ENCODE measurements at places on chromosomes 5 and 9.

GRCh38 chr9:87270221-87270847 lies 227.3 kb upstream of the DAPK1 start:
- no peak for DNase-seq

GRCh38 chr5:56535347-56535746 lies 280.0 kb upstream of the MAP3K1 start:
- DNase-seq = no peak

DNA sequence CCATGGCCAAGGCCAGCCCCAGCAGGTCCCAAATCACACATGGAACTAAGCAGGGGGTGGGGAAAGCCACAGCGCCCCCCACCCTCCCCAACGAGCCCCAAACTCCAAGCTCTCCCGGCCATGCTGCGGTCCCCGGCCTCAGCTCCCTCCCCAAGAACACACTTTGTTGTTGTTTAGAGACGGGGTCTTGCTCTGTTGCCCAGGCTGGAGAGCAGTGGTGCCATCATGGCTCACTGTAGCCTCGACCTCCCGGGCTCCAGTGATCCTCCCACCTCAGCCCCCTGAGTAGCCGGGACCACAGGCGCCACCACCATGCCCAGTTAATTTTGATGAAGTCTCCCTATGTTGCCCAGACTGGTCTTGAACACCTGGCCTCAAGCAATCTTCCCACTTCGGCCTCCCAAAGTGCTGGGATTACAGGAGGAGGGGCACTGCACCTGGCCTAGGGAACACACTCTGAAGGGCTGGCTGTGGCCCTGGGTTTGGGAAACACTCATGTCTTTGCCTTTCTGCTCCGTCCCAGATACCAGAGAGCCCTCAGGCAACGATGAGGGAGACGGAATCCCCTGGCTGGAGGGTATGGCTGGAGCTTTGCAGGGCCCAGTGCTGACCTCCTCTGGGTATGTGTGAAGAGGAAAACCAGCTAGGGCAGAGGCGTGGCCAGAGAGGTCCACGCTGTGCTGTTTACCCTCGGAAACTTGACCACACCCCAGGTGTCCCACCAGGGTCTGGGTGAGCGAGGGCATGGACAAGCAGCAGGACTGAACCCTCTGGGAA lies 53.2 kb upstream of the UBAC1 start:
- DNase-seq = no peak

DNA sequence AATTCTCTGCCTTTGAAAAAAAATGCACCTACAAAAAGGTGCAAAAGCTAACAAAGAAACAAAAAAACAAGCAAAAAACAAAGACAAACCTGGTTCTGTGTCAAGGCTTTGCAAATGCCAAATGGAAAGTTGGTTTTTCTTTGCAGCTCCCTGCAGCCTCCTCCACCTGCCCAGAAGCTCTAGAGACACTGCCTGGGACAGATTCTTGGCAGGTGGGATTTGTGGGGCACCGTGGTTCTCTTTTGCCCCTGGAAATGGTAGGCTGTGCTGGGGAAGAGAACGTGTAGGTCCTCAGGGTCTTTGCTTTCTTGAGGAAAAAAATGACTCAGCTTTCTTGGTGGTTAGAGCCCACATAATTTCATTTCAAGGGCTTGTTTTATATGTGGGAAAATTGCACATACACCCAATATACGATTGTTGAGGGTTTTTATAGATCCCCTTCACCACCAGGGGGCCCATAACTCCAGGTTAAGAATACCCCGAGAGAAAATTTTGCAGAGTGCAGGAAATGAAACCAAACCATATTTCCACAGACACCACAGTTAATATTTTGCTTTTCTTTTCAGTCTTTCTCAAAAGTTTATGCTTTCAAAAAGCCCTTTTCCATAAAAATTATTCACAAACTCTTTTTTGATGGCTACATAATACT lies 58.7 kb downstream of the NXNL2 start:
- DNase-seq = no peak

DNA sequence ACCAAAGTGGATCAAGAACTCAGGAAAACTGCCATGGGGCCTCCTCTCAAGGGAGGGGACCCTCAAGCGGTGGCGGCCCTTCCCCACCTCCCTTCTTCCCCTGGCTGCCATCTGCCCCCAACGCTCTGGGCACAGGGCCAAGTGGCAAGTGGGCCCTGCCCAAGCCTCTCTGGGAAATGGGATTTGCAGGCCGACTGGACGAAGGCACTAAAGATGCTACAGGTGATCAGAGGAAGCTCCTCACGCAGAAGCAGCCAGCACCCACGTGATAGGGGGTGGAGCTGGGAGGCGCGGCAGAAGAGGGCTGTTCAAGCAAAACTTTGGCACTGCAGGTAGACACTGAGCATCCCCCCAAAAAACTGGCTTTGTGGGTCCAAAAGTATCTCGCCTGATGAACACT lies 52.7 kb upstream of the UBTD2 start:
- DNase-seq = no peak

DNA sequence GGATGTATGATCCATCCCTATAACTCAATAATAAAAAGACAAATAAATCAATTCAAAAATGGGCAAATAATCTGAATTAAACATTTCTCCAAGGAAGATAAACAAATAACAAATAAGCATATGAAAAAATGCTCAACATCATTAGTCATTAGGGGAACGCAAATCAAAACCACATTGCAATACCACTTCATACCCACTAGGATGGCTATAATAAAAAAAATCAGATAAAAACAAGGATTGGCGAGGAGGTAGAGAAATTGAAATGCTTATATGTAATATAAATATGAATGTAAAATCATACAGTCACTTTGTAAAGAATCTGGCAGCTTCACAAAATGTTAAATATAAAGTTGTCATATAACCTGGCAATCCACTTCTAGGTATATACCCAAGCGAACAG lies 52.3 kb upstream of the TBCA start:
- DNase-seq = no peak

- no peak for DNase-seq
Observed at GRCh38 chr5:119343766-119344165, 12.1 kb upstream of the TNFAIP8 start.

- DNase-seq = no peak
Observed at GRCh38 chr5:6350277-6351090, 27.9 kb downstream of the MED10 start.

DNA sequence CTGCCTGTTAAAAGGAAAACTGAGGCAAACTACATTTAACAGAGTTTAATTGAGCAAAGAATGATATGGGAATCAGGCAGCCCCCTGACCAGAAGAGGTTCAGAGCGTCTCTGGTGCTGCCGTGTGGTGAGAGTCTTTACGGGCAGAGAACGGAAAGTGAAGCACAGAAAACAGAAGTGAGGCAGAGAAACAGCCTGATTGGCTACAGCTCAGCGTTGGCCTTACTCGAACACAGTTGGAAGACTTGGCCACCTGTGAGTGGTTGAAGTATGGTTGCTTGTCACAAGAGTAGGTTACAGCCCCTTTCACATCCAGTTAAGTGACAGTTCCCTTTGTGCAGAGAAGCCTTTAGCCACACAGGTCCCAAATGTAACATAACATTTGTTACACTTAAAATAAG lies 16.9 kb upstream of the FBP1 start:
- DNase-seq = no peak

DNA sequence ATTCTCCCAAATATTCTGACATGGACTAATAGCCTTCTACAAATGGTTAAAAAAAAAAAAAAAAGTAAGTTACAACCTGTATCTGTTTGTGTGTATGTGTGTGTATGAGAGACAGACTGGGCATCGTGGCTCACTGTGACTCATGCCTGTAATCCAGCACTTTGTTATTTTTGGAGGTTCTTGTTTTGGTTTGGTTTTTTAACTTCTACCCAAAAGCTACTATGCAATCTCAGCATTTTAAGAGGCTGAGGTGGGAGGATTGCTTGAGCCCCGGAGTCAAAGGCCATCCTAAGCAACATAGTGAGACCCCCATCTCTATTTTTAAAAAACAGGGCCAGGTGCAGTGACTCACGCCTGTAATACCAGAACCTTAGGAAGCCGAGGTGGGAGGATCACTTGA lies 17.6 kb upstream of the HAVCR1 start:
- DNase-seq = no peak

DNA sequence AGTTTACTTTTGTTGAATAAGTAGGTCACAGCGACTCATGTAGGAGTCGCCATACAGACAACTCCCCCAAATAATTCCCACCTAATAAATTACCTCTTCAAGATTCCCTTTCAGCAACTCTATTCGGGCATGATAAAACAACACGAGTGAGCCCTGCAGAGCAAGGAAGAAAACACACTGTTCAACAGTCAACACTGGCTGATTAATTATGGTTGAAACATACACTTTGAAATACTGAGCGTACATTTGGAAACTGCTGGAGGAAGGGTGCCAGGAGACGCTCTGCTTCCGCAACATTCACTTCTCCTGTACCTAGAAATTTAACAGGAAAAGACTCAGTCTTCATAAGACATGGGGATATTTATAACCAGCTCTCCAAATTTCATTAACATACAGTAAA lies 117.5 kb downstream of the TTC39B start:
- no peak for DNase-seq

- DNase-seq = no peak
Observed at GRCh38 chr5:75614176-75614575, 2.9 kb downstream of the ANKDD1B start.

DNA sequence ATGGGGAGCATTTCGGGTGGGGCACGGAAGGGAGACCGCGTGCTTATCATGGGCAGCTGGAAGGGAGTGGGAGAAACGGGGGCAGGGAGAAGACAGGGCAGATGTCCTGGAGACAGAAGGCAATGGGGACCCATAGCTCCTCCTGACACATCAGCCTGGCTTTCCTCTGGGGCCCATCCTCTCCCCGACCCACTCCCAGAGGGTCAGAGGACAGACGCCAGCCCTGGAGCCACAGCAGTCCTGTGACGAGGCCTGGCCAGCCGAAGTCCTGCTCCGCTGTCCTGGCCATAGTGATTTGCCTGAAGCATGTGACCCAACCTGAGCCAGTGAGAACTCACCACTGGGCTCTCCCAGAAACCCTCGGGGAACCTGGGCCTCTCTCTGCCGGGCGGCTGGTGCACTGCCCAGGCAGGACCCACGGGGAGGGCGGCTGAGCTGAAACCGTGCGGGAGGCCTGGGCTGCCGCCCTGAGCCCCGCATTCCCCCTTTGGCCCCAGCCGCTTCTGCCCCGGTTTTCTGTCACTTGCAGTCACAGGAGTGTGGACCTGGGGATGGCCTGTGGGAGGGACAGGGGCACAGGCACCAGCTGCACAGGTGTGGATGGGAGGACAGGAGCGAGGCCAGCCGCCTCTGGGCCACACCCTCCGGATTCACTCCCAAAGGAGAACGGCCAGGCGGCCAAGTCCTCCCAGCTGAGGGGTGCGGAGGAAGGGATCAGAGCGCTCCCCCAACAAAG lies 19.8 kb downstream of the ADAMTS2 start:
- DNase-seq = no peak

DNA sequence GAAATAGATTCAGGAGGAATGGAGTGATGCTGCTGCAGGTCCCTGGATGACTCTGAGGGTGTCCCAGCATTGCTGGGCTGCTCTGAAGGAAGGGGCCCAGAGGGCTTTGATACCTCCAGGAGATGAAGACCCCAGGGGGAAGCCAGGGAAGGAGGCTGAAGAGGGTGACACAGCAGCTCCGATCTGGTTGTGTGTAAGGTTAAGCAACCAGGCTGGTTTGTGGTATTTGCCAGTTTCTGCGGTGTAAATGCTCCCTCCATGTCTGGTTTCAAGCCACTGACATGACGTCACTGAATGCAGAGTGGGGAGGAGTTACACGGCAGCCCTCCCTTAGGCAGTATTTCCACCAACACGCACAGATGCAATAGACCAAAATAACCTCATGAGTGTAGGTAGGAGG lies 40.0 kb upstream of the ORM1 start:
- peak; percentile 83 for DNase-seq

- DNase-seq = no peak
Observed at GRCh38 chr9:111458139-111459009, 25.8 kb downstream of the ECPAS start.

DNA sequence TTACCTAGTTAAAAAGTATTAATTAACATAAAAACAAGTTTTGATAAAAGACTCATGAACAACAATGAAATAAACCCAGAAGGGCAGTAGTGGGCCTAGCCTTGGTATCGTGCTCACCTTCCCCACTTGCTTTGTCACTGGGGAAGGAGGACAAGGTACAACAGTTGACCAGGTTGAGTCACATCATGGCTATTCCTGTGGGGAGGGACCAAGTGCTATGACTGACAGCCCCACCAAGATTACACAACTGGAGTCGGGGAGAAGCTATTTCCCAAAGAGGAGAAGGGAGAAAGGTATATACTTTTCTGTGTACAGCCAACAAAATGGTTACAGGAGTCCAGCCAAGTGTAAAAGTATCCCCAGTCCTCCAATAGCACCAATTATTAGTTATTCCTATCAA lies 251.3 kb upstream of the RFX3 start:
- DNase-seq = no peak

DNA sequence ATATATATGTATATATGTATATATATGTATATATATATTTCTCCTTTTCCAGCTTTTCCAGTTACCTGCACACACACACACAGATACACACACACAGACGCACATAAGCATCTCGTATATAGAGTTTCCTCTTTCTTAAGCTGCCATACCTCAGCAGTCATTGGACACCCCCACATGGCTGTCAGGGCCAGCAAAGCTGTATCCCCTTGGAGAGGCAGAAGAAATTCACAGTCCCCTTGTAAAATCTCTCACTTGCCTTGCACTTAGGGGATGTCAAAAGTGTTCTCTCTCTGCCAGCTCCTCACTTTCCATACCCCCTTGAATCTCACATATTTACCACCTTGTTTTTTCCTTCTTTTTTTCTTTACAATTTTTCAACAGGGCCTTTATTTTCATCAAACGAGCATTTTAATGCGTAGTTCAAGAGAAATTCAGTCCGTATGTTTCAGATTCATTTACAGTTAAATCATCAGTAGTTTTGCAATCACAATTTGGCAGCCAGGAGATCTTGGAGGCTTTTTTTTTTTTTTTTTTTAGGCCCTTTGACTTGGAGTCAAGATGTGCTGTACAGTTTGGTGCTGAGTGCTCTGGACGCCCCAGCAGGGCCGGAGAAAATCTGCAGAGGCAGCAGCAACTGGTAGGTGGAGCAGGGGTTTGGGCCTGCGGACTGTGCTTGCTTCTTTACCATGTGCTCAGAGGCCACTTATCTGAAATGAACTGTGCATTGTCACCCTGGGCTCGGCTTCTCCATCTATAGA lies 244.9 kb upstream of the KLF4 start:
- DNase-seq = no peak

DNA sequence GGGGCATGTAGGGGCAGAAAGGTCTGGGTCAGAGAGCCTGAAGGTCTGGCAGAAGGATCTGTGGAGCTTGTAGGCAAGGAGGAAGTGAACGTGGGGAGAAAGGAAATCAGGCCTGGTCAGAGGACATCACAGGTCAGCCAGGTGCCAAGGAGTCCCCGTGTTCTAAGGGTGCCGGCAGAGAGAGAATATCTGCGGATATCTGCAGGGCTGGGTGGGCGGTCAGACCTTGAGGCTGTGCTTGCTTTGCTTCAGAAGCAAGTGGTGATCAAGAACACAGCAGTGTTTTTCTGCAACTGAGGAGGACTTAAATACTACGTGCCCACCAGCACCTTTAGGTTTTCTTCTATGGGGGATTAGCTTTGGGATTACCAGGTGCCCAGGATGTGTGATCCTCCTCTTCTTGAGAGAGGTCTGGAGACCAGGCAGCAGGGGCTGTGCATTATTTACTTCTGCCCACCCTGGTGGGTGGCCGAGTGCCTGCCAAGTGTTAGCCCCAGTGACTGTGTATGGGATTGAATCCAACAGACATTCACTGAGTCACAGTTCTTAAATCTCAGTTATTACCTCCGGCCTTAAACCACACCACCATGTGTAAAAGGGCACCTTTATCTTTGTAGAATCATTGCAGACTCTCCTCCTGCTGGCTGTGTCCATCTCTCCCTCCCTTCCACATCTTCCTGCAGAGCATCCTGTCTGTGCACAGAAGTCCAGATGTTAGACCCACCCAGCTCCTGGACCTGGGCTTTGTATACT lies 12.5 kb upstream of the SHB start:
- peak; percentile 67 for DNase-seq

- DNase-seq = no peak
Observed at GRCh38 chr9:113511047-113511521, 47.6 kb downstream of the RGS3 start.
